Stimulated activated CD8-positive, alpha-beta memory T cell treated with anti-CD3 and anti-CD28 coated beads, Interleukin-7, amount 100 ng/mL, for 1 hour (primary cell): ENCODE measurements at places on chromosomes 5 and 9.

GRCh38 chr5:137923856-137924255, 34.6 kb downstream of the PKD2L2 start:
- no peak for DNase-seq

- no peak for DNase-seq
These were observed 34.8 kb upstream of the PUM3 start for GRCh38 chr9:2878701-2879100.

GRCh38 chr5:143263272-143263810, 140.1 kb downstream of the NR3C1 start:
- DNase-seq, result no peak

GRCh38 chr5:91305640-91306039, 77.5 kb downstream of the ARRDC3 start:
- no peak for DNase-seq

DNA sequence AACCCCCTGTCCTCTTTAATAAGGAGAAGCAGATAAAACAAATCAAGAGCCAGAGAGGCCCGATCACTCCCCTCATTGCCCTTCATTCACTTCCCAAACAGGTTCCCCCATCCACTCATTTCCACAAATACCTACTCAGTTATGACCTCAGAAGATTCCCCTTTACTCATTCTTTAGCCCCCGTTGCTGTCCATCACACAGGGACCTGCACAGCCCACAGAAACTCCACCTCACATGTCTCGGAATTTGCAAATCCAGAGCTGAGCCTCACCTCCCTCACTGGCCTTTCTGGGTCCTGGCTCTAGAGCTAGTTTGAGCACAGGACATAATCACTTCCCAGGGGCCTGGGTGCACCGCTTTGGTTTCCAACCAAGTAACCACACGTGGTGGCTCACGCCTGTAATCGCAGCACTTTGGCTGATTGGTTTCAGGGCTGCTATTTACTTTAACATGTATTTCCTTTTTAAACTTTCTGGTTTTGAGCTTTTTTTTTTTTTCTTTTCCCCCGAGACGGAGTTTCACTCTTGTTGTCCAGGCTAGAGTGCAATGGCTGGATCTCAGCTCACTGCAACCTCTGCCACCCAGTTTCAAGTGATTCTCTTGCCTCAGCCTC, 17.8 kb downstream of the ATP6V0E1 start:
- DNase-seq, result no peak
